Choroid plexus epithelial cell (primary cell): ENCODE measurements at places on chromosomes 1 and 21.

GRCh38 chr1:42737257-42737656 is 2.8 kb downstream of the CLDN19 start:
- peak; percentile 19 for DNase-seq

- DNase-seq: no peak
These were observed 26.6 kb downstream of the FAM151A start for GRCh38 chr1:54596756-54597155.

DNA sequence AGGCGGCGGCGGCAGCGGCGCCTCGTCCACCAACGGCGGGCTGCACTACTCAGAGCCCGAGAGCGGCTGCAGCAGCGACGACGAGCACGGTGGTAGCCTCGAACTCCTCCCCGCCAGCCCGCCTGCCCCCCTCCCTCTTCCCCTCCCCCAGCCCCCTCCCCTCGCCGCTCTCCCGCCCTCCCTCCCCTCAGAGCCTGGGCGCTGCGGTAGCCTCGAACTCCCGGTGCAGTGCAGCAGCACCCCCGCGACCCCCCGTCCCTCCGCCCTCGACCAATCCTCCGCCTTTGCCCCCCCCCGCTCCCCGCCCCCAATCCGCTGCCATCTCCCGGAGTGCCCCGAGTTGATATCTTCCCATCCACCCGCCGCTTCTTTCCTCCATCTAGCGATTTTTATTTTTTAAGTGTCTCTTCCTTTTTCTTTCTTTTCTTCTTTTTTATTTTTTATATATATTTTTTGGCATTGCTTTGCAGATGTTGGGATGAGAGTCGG is 516 bp downstream of the RCOR3 start:
- peak; percentile 67 for DNase-seq

DNA sequence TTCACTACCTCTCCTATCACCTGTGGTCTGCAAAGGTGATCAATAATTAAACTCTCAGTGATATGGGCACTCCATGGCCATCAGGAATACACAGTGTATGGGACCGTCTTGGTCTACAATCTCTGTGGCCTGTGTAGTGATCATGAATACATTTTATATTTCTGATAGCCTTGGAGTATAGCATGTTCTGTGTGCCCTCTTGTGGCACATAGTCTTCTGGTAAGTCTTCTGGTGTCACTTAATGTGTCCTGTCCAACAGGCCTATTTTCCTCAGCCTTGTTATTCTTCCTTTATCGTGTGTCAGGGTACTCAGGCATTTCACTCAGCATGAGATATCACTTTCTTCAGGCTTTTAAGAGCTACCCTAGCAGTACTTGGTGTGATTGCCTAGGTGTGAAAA is 393.6 kb downstream of the AGBL4 start:
- DNase-seq: peak; percentile 0

GRCh38 chr1:89454845-89455521 is 69.6 kb upstream of the LRRC8B start:
- DNase-seq: peak; percentile 66

- DNase-seq: no peak
These were observed 3.0 kb upstream of the TMEM52 start for GRCh38 chr1:1921901-1922701.

DNA sequence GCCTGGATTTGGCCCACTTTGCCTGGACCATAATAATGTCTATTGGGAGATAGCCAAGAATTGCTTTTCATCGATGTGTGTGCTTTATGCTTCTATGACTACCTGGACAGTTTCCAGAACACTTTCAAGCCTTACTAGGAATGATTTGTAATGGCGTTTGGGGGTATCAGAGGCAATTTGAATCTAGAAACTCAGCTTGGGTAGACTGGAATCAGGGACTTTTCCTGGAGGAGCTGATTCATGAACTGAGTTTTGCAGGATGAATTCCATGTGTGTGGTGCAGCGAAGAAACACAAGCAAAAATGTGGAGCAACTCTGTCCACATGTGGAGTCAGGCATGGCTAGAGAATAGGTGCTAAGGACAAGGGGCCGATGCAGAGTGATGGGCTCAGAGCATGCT is 11.9 kb upstream of the TMEM61 start:
- DNase-seq: no peak

DNA sequence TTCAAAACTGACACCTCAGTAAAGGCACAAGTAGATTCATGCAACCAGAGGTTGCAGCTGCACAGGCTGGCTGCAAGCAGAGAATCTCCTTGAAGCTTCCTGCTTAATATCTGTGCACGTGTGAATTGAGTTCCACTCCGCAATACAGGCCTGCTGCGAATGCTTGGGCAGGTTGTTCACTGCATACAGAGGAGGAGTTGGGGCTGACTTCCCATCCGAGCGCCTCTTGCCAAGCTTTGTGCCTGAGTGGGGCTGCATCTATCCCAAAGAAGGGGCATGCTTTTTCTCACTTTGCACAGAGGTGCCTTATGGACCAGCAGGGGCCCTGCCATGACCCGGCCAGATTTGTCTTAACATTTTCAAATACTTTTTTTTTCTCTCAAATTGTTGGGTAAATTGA is 17.9 kb upstream of the PADI1 start:
- DNase-seq: no peak

DNA sequence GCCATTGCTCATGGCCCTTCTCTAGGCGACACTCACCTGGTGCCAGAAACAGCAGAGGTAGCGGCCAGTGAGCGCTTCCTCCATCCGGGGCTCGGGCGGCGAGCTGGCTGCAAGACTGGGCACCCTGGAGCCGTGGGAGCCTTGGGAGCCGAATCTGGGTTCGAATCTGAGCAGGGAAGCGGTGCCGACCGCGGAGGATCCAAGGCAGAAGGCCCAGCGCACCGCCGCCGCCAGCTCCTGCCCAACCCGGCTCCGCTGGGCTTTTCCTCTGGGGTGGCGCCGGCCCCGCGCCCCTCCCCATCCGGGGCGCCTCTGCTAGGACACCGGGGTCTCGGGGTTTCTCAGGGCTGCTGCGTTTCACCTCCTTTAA is 1.7 kb upstream of the PRDM16 start:
- no peak for DNase-seq

DNA sequence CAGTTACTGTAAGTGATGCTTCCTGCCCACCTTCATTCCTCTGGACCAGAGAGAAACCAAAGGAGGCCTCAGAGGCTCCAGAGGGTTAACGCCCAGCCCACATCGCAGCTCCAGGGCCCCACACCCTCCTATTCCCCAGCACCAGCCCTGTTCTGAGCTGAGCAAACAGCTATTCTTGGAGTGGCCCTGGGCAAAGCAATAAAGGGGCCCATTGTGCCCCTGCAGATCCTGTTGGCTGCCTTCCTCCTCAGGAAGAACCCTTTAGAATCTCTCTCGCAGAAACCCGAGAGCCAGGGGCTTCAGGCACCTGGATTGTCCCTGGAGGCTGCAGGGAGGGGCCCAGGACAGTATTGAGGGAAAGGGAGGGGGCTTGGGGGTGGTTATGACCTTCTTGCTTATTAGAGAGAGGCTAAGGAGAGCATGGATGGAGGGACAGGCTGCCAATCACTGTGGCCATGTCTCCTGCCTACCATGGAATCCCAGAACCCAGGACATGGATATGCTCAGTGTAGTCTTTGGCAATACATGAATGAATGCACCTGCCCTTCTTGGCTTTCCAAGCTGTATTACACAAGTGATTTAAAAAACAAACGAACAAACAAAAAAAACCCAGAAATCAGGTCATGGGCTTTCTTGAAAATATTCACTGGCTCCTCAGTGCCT is 9.2 kb downstream of the PADI2 start:
- DNase-seq: no peak

- DNase-seq: no peak
These were observed 69.1 kb upstream of the STUM start for GRCh38 chr1:226479474-226479873.

DNA sequence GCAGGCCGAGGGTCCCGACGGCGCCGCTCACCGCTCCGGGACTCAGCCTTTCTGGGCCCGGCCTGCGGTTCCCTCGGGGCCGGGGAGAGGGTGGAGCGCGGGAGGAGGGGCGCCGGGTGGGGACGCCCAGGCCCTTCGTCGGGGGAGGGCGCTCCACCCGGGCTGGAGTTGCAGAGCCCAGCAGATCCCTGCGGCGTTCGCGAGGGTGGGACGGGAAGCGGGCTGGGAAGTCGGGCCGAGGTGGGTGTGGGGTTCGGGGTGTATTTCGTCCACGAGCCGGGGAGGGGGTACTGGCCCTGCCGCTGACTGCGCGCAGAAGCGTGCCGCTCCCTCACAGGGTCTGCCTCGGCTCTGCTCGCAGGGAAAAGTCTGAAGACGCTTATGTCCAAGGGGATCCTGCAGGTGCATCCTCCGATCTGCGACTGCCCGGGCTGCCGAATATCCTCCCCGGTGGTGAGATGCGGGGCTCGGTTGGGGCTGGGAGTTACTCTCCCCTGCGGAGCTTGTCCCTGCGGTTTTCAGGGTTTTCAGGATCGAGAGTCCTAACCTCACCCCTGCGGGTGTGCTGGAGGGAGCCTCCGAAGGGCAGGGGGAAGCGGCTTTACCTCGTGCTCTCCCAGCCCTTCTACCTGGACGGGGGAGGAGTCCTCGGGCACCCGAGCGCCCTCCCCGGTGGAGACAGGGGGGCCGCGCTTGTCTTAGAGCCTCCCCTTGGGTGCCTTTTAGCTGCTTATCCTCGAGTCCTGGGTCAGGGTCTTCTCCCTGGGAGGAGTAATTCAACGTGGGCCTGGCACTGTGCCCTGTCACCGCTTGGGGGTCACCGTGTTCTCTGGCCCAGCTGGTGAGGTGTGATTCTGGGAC is 2.1 kb downstream of the SAMD11 start:
- DNase-seq: peak; percentile 45

DNA sequence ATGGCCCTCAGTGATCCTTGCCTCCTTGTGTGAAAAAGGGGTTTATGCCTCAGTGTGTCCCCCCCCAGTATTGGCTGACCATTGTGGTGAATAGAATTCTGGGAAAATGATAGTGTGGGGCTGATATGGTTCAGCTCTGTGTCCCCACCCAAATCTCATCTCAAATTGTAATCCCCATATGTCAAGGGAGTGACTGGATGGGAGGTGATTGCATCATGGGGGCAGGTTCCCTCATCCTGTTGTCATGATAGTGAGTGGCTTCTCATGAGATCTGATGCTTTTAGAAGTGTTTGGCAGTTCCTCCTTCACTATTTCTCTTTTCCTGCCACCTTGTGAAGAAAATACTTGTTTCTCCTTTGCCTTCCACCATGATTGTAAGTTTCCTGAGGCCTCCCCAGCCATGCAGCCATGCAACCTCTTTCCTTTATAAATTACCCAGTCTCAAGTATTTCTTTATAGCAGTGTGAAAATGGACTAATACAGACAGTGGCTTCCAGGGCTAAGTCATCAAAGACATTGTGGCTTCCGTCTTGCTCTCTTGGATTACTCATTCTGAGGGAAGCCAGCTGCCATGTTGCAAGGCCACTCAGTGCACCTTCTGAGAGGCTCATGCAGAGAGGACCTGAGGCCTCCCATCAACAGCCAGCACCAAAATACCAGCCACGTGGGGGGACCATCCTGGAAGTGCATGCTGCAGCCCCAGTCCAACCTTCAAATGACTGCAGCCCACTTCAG is 40.6 kb upstream of the SOD1 start:
- DNase-seq: no peak

DNA sequence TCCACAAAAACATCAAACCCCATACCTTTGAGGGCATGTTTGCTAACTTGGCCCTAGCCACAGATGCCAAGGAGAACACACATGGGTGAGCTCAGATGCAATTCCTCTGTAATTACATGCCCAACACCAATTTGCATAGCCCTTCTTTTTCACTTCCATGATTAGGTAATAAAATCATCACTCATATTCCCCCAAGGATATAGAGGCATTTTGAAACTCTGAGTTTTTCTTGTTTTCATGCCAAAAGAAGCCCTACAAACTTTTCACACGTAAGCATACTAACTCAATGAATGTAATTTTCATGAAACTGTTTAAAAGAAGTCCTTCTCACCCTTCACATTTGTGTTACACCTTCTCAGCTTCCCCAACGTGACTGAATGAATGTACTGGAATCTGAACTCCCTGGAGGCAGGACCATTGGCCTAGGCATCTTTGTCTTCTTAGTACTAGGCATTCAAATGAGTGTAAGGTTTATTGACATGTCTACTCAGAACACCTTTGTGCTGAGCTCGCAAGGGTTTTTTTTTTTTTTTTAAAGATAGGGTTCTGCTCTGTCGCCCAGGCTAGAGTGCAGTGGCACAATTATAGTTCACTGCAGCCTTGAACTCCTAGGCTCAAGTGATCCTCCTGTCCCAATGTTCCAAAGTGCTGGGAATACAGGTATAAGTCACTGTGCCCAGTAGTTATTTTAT is 31.0 kb downstream of the FBXO42 start:
- peak; percentile 8 for DNase-seq

GRCh38 chr1:56024155-56024554 is 555.2 kb downstream of the PLPP3 start:
- DNase-seq: no peak

- DNase-seq: no peak
These were observed 152.4 kb downstream of the PRDM16 start for GRCh38 chr1:3221112-3222041.

GRCh38 chr1:82421782-82422181 is 621.0 kb downstream of the ADGRL2 start:
- DNase-seq: no peak

DNA sequence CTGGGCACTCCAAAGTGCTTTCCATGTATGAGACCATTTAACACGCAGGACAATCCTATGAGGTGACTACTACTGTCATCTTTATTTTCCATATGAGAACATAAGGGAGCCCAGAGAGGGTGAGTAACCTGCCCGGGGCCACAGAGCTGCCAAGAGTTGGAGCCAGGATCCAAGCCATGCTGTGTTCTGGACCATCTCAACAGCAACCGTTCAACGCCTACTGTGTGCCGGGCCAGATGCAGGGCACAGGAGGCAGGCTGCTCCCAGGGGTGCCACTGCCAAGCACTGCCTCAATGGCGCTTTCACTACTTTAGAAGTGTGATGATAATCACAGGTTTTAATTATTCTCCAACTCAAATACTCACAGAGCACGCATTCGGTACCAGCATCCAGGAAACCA is 3.8 kb downstream of the ALDH4A1 start:
- no peak for DNase-seq

DNA sequence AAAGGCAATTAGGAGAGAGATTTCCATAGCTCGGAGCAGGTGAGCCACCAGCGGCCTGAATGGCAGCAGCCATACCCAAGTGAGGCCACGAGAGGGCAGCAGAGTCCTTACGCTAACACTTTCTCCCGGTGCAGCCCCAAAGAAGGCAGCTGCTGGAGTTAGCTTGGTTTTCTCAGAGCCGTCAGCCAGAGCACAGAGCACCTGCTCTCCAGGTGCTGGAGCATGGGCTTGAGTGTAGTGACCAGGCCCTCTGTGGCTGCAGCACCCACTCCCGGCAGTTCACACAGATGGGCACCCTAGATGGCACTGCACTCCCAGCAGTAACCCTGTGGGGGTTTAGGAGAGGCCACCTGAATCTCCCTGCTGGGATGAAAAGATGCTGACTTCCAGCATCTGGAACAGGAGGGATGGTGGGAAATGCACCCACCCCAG is 45.8 kb downstream of the TMCC2 start:
- peak; percentile 87 for DNase-seq

DNA sequence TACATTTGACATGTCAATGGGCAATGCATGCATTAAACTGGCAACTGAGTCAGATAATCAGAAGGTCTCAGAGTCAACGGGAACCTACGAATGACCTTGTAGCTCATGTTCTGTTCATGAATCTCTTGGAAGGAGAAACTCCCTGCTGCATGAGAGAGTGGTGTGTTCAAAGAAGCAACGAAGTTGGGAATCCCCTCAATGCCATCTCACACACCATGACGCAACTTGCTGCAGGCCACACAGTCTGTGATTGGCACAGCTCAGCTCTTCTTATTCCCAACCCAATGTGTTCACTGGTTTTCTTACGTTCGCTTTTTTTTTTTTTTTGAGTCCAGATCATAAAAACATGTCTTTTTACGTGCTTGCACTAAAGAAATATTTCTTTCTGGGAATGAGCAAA is 53.5 kb upstream of the PRDM2 start:
- no peak for DNase-seq
